CD4-positive, alpha-beta T cell treated with Interferon gamma for 1 hour (primary cell): ENCODE measurements at places on chromosomes 2 and 18.

GRCh38 chr2:241984658-241985057 lies 115.1 kb downstream of the RTP5 start:
- DNase-seq, result no peak

- DNase-seq, result no peak
Measured at GRCh38 chr2:227876300-227876801, 4.9 kb downstream of the DAW1 start.

DNA sequence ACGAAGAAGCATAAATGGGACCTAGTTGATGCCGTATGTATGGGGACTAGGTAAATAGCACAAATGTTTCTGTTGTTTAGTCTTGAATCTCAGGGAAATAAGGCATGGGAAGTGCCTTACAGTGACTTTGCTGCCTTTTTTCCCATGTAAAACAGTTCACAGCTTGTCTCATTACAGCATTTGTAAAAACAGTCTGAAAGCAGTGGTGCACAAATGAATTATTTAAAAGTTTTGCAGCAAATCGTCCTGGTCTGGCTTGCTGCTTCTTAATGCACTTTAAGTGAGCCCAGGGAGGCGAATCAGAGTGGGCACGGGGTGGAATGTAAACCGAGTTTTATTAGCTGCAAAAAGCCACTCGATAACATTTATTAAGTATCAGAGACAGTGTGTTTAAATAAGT lies 302.0 kb upstream of the ETAA1 start:
- no peak for DNase-seq

- DNase-seq, result no peak
Measured at GRCh38 chr2:55511508-55512124, 7.9 kb upstream of the CFAP36 start.

- DNase-seq, result no peak
Measured at GRCh38 chr18:35736696-35737095, 155.2 kb downstream of the GALNT1 start.

GRCh38 chr2:161101406-161101805 lies 58.8 kb upstream of the TANK start:
- DNase-seq, result no peak

GRCh38 chr2:100992262-100992661 lies 9.8 kb upstream of the RPL31 start:
- DNase-seq, result no peak

DNA sequence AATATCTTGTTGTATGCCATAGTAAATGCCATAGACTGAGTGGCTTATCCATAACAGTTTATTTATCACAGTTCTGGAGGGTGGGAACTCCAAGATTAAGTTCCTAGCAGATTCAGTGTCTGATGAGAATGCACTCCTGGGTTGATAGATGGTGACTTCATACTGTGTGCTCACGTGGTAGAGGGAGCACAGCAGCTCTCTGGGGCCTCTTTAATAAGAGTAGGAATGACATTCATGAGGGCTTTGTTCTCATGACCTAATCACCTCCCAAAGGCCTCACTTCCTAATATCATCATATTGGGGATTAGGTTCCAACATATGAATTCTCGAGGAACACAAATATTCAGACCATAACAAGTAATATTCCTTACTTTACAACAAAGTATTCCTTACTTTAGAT lies 98.1 kb upstream of the SH3BP4 start:
- no peak for DNase-seq

- DNase-seq, result no peak
Measured at GRCh38 chr2:181520253-181520652, 63.1 kb downstream of the ITGA4 start.

- DNase-seq, result no peak
Measured at GRCh38 chr2:60513191-60513590, 40.3 kb downstream of the BCL11A start.

DNA sequence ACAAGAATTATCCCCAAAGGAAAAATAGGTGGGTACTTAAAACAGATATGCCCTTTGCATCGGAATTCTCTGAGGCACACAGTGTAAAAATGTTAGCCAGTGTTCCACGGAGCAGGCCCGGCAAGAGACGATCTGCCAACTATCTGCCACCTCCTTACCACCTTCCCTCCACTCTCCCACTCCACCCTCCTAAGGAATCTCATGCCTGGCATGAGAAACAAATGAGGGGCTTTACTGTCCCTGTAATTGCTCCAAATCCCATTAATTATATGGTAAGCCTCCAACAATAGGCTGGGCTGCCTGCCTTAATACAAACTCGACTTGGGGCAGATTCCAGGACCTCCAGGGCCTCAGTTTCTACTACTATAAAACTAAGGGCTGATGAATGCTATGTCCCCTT lies 102.3 kb downstream of the ZBTB7C start:
- DNase-seq, result no peak

GRCh38 chr2:10934979-10935350 lies 23.2 kb downstream of the KCNF1 start:
- DNase-seq, result no peak

- no peak for DNase-seq
Measured at GRCh38 chr2:119638685-119639554, 40.1 kb upstream of the TMEM177 start.

DNA sequence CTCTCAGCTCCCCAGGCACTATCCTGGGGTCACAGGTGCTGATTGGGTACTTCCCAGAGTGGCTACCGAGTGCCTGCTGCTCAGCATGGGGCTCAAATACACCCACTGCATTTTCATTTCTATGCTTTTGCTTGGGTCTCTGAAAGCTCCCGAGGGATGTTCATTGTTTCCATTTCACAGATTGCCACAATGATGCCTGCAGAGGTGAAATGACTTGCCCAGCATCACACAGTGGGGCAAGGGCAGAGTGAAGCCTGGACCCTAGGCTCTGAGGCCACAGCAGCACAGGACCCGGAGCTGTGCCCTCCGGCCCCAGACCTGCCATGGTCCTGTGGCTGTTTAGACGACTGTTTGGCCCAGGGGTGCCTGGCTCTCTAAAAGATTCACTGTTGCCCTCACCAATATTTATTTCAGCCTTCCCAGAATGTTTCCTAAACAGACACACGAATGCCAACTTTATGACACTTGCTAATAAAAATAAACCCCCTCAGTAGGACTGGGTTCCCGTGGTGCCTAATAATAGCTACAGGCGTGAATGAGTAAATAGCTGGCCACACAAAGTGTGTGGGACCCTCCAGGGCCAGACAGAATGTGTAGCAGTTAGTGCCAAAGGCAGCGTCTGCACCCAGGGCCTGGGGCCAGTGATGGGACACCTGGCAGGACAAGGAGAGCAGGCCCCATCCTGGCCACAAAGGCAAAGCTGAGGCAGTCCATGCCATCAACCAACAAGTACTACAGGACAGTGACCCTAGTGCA lies 11.5 kb upstream of the ST8SIA5 start:
- no peak for DNase-seq

- DNase-seq, result no peak
Measured at GRCh38 chr18:67651438-67651837, 134.9 kb upstream of the DSEL start.

DNA sequence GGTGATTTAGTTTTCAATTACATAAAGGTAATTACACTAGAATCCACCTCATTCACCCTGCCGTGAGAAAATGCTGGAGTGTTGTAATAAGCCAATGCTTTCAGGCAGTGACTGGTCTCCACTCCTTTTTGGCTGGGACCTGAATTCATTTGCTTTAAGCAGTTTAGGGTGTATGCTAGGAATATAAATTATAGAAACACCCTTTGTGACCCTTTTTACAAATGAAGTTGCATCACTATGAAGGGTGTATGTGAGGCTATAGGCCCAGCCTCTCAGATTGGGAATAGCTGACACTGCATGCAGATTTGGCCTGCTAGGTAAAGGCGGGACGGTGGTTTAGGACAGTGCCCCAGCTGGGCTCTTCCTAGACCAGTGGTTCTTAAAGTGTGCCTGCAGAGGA lies 50.8 kb upstream of the NFE2L2 start:
- no peak for DNase-seq

DNA sequence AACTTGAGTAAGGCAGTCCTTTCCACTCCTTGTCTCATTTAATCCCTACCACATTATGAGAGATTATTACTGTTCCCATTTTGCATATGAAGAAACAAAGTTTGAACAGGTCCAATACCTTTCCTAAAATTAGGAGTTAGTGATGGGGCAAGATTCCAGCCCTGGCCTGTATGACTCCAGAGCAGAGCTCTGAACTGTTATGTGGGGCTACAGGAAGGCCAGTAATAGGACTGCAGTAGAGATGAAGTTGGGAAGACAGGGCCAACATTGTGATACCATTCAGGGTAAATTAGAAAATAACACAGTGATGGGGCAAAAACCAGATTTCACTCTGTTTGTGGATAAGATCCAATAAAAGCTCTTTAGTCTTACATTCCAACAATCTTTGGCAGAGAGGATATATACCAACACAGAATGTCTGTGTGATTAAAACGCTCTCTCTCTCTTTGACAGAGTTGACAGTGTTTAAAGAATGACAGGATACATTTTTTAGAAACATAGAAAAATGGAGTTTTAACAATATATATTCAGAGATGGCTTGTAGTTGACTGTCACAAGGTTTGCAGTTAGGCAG lies 22.7 kb downstream of the KATNAL2 start:
- no peak for DNase-seq

DNA sequence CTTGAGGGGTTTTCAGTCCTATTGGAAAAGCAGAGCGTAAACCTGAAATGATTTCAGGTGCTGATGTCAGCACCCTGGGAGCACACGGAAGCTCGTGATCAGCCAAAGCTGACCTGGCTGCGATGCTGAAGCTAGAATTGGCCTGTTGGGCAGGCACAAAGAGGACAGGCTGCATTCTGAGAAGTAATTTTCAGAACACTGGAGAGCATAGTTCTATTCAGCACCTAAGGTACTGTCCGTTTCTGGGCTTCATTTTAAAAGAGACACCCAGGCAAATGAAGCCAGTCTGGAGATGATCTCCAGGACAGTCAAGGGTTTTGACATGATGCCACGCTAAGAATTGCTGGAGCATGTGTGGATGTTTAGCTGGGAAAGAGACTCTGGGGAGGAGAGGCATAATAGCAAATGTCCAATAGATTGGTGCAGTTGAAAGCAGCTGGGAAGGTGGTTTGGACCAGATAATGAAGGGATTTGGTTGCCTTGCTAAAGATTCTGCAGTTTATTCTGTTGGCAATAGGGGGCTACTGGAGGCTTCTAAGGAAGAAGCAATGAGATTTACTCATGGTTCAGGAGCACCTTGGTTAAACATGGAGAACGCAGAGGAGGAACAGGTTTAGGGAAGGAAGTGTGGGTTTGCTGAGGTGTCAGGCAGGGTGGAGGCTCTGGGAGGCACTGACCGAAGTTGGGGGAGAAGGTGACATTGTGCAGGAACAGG lies 86.6 kb downstream of the ACOXL start:
- DNase-seq, result no peak

- DNase-seq, result no peak
Measured at GRCh38 chr18:26874283-26874682, 8.8 kb upstream of the AQP4 start.

DNA sequence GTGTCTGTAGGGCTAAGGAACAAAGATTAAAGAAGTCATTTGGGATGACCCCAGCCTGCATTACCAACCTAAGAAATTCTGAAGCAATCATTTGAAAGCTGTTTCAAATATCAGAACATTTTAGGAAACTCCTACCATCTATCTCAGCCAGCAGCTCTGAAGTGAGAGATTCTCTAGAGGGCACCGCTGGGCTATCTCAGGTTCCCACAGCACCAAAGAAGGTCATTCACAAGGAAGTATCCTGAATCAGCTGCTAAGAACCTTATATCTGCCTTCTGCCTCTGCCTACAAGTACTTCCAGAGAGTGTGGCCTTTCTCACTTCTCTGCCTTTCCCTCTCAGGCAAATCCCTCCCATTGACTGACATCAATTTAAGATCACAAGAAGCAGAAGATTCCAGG lies 13.4 kb upstream of the EVA1A start:
- no peak for DNase-seq

DNA sequence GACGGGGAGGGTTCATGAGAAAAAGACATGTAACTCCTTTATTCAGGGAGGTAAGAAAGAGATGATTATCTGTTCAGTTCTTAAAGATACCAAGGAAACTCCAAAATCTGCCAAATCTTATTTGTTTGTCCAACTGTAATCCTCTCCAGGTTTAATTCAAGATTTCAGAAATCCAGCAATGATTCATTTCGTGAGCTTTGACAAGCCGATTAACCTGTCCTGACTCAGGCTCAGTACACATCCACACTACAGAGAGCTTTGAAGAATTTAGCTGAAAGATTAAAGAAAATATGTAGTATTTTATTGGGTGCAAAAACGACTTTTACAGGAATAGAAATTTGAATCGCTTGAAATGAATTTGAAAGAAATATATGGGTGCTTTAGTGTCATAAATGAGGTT lies 1.1 kb downstream of the SPAG16 start:
- DNase-seq, result no peak

- no peak for DNase-seq
Measured at GRCh38 chr2:8421658-8422449, 260.0 kb upstream of the ID2 start.
